ENCODE measurements at places on chromosomes 12 and 14.

DNA sequence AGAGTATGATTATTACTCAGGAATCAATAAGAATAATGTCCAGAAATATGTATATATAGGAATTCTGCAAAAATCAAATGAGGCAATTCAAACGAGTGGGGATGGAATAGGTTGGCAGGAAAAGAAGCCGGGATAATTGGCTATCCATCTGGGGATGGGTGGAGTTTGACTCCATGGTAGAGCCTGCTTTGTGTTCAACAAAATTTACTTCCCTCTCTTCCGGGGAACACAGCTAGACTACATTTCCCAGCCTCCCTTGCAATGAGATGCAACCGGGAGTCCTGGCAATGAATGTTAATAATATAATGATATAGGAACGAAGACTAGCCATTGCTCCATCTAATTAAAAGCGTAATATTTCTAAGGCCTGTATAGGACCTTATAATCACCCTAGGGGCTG, 146.6 kb downstream of the EFCAB11 start:
- DNase-seq: no peak

DNA sequence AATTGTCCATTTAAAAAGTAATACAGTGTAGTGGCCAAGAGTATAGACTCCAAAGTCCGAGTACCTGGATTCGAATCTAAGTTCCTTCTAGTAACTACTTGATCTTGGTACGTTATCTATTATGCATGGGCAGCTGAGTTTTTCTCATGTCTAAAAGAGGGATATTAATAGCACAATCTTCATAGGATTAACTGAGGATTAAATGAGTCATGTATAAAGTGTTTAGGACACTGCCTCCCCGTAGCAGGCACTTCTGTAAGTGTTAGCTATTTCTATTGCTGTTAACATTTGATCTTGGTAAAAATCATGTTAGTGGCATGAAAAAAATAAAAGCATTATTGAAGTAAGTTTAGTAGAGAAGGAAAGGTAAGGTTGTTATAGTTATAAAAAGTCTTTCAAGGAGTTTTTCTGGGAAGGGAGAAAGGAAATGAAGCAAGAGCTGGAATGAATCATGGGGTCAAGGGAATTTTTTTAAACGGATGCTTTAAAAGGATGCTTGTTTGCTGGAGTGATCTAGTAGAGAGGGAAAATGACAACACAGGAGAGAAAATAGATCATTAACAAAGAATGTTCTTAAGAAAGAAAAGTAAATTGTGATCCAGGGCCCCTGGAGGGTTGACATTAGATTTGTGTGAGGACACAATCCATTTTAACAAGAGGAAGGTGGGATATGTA, 502.2 kb upstream of the USP15 start:
- no peak for DNase-seq

GRCh38 chr14:94562022-94562421, 780 bp downstream of the SERPINA4 start:
- DNase-seq: no peak

DNA sequence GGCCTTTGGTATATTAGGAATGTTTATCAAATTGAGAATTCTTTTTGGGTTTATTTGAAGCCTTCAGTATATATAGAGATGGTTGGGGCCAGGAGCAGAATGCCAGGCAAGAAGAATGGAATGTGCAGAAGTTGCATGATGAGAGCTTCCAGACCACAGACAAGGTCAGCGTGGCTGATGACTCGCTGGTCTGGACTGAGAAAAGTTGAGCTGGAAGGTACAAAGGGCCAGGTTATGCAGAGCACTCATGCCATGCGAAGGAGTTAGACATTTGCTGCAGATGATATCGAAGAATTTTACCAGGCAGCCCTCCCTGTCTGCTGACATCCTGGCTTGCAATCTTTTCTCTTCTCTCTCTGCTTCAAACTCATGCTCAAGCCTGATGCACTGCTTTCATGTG, 196.2 kb upstream of the ARHGAP5 start:
- DNase-seq: no peak

GRCh38 chr12:49687941-49688340, 19.3 kb downstream of the FMNL3 start:
- no peak for DNase-seq

- no peak for DNase-seq
These were observed 35.0 kb downstream of the ADGRD1 start for GRCh38 chr12:130988751-130989150.

- no peak for DNase-seq
These were observed 13.9 kb downstream of the PNMA1 start for GRCh38 chr14:73700325-73700724.

DNA sequence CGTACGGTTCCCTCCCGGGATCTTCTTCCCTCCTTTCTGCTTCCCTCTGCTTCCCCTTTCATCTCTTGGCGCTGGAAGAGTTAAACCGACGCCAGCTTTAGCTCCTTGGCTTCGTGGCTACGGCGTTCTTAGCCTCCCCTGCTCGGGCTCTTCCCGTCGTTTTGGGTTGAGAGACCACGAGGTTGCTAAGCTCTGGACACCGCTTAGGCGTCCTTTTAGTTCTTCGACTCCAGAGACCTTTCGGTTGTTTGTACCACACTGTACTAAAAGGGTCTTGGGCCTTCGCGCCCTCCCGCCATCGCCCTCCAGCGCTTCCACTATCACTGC, 545 bp downstream of the CPSF2 start:
- peak; percentile 26 for DNase-seq

DNA sequence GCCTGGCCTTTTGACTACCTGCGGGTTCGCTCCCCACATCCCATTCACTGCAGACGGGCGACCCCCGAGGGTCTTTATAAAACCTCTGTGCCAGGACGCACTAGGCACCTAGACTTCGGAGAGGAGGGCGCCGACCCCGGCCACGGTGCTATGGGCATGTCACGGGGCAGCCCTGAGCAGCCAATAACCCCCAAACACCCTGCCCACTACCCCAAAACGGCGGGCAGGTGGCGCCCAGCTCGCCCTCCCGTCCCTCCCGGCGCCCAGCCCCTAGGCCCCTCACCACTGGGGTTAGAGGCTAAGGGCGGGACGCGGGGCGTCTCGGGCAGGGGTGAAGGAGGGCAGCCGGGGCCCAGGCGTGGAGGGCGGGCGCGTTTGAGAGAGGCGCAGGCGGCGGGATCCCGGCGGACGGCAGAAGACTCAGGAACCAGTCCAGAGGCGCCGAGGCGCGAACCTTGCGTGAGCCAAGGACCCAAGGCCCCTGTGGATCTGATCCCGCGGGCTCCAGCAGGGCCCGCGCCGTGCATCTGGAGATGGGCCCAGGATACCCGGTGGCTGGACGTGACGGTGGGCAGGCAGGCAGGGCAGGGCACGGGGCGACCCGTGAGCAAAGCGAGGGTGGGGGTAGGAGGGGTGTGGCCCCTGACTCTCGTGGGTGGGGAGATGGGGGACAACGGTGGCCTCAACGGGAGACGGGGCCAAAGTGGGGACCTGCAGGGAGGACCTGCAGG, 11.1 kb downstream of the KRT85 start:
- DNase-seq: no peak

GRCh38 chr12:13022851-13023271, 21.3 kb upstream of the FAM234B start:
- DNase-seq: no peak
